ENCODE measurements at places on chromosomes 3 and 15.

DNA sequence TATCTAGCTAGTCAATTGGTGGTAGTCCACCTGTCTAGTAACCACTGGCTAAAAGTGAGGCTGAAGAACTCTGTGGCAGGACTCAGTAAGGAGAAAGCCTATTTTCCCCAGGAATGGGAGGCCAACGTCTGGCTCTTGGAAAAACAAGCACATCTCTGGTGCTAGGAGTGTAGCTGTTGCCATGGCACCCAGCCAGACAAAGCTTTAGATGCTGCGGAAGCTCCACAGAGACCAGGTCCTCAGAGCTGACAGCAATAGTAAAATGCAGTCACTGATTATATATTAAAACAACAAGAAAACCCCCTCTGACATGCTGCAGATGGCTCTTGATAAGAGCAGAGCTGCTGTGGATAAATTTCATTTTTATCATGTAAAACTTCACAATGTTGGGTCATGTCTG is 124.9 kb upstream of the STRIT1 start:
- no peak for DNase-seq

DNA sequence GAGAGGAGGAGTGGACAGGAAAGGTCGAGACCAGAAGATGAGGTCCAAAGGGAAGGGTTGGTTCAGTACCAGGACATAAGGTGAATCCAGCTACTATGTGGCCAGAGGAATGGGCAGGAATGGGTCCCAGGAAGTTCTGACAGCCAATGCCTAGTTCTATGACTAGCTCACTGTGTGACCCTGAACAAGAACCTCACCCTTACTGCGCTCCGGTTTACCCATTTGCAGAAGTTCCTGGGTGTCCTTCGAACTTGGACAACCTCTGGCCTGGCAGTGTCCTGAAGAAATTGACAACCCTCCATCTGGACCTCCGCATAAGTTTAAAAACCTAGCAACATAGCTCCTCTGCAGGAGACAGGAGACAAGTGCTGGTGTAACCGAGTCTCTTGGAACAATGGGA is 12.2 kb upstream of the PSTPIP1 start:
- DNase-seq = no peak

GRCh38 chr3:155745795-155746550 is 1.1 kb upstream of the PLCH1 start:
- peak; percentile 71 for DNase-seq

GRCh38 chr3:169062501-169062900 is 601.0 kb downstream of the MECOM start:
- DNase-seq = no peak

DNA sequence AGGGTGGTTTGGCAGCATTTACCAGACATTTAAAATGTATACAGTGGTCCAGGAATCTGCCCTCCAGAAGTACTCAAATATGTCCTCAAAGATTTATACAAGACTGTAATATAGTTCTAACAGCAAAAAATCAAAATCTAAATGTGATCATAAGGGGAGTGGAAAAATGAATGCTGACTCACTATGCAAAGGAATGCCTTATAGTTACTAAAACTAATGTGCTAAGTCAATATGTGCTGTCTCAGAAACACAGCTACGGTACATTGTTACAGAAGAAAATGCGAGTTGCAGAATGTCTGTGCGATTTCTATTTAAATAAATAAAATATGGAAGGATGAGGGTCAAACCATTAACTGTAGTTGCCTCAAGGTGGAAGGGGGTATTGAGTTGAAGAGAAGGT is 230.1 kb upstream of the UBE2E1 start:
- DNase-seq = no peak

DNA sequence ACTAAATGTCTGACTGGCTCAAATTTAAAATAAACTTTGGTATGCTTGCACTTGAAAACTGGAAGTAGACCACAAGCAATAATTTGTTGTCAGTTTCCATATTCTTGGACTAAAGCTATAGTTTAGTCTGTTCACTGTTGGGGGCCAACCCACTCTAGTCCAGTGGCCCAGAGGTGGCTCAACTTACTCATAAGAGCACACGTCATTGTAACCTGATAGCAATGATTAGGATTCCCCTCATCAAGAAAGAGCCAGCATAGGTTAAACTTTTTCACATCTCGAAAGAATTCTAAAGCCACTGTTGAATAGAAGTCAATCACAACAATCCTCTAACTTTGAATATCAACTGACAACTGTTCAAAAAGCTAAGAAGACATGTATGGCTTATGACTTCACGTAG is 147.0 kb downstream of the MEIS2 start:
- DNase-seq = no peak

Data from NCI-H146 (cell line).